ENCODE measurements at places on chromosomes 13 and 19.

- no peak for DNase-seq
Observed at GRCh38 chr19:13087295-13087694, 15.4 kb downstream of the LYL1 start.

DNA sequence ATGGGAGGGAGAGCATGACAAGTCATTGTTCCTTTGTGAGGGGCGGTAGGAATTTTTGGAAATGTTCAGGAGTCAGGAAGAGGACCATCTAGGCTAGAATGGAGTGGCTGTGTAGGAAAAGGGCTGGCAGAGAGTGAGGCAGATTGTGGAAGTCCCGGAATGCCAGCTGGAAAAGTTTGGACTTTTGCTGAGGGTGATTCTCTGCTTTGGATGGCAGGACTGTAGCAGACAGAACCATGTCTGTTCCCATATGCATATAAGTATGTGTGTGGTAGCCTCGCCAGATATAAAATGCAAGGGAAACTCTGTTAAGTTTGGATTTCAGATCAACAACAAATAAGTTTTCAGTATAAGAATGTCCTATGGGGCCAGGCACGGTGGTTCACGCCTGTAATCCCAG, 112.1 kb downstream of the DNAJC15 start:
- no peak for DNase-seq

- peak; percentile 3 for DNase-seq
Observed at GRCh38 chr19:41616792-41617621, 9.9 kb downstream of the CEACAM4 start.

- no peak for DNase-seq
Observed at GRCh38 chr13:33728271-33729037, 89.5 kb upstream of the RFC3 start.

GRCh38 chr19:50325310-50326100, 3.7 kb downstream of the KCNC3 start:
- DNase-seq = no peak
